ENCODE measurements at places on chromosomes 5 and 9.

GRCh38 chr9:17578911-17579793 lies at the start of gene SH3GL2:
Gene SH3GL2, plus strand, starts transcription at chr9:17579066.
- DNase-seq, result no peak

DNA sequence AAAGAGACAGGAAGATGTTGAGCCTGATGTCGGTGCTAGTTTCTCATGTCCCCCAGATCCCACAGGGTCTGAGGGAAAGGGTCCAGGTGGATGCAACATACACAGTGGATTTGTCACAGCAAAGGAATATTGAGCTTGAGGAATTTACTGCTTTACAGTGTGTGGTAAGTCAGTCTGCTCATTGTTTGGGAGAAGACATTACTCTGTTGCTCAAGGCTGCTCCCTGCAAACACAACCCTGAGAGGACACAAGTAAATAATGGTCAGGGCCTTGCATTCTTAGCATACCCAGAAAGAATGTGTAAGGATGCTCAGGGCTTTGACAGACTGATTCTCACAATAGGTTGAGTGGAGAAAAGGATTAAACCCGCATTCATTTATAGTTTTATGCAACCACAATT lies 7.3 kb upstream of the MAN2A1 start:
- no peak for DNase-seq

DNA sequence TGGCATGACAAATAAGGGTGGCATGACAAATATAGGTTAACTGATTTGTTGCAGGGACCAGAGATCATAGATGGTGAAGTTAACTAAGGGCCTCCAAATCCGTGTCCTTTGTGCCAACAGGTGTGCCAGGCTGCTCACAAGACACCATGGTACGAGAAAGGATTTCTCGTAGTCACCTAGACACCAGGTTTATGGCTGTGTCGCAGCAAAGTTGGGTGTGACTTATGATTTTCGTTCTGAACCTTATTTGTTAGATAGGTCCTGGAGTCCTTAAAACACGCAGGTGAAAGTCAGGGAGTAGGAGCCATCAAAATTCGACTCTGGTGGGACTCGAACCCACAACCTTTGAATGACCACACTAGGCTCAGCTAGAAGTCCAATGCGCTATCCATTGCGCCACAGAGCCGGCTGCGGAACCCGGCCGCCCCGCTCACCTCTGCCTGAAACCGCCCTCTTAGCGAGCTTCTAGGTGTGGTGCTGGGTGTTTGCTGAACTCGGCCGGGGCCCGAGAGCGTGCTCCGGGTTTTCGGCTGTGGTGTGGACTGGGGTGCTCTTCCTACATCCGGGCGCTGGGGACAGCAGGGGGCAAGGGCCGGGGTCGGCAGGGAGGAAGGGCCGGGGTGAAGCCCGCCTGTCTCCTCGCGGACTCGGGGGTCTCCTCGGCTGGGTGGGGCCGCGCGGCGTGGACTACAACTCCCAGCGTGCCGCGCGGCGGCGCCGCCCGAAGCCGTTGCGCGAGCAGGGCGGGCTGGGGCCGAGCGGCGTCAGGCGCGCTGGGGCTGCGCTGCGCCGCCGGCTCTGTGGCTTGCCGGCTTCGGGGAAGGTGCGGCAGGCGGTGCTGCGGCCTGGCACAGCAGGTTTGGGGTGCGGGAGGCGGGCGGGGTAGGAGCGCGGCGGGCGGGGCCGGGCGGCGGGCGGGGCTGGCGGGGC lies at the start of gene SLC27A4:
Gene SLC27A4 (plus strand): TSS at position 767 of the 930 bp plus-strand sequence. CDS start 2,606 bp downstream, outside the sequence.
- DNase-seq, result peak; percentile 54

- no peak for DNase-seq
Measured at GRCh38 chr5:68383888-68384310, 168.3 kb downstream of the PIK3R1 start.

DNA sequence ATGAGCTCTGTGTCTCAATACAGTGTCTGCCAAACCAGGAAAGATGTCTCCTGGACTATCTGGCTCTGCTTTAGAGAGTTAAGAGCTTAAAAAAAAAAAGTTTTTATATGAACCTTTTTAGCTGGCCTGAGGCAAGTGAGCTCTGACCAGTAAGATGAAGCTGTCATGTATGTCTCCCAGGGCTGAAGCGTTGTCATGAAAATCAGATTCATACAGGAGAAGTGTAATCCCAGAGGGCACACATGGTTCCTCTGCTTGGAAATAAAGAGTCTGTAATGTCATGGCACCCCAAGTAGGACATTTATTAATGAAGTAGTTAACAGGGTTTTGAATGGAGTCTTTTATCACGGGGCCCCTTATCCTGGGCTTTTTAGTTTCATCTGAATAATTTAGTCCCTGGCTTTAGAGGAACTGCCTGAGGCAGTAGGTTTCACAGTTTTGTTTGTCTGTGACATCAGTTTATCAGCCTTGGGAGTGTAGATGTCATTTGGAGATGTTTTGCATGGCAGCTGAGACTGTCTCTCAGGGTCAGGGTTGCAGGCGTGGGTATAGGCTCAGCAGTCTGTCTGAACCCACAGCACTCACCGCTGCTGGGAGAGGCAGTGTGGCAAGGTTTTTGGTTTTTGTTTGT lies 223.3 kb downstream of the DIRAS2 start:
- DNase-seq, result no peak
